ENCODE measurements at places on chromosomes 2 and 18.

DNA sequence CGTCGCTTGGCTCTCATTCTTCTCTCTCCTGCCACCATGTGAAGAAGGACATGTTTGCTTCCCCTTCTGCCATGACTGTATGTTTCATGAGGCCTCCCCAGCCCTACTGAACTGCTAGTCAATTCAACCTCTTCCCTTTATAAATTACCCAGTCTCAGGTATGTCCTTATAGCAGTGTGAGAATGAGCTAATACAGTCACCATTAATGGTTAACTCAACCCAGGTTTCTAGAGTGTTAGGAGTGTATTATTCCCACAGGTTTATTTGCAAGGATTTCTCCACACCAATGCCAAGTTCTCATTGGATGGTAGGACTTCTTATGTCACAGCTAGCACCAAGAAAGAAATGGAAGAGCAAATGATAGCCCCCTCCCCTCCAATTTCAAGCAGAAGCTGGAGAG is 71.9 kb downstream of the DYNAP start:
- no peak for DNase-seq

GRCh38 chr2:64524604-64525316 is 632 bp downstream of the AFTPH start:
- no peak for DNase-seq

DNA sequence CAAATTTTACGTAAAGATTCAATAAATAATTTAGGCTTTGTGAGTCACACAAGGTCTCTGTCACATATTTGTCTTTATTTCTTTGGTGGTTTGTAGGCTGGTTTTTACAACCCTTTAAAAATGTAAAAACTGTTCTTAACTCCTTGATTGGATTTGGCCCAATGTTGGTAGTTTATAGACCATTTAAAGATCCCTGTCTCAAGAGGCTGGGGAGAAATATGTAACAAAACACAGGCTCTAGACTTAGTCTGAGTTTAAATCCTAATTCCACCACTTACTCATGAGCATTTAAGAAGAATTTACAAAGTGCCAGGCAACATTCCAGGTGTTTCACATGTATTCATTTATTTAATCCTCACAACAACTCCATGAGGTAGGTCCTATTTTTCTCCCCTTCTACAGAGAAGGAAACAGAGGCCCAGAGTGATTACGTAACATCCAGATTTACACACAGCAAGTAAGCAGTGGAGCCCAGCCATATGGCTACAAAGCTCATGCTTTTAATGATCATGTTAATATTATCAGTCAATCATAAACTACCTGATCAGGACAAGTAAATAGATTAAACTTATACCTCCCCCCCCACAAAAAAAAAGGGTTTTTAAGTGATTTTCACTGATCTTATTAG is 416.6 kb upstream of the ACVR2A start:
- DNase-seq, result no peak

- DNase-seq, result no peak
Observed at GRCh38 chr2:218405746-218406208, 6.1 kb downstream of the CTDSP1 start.

GRCh38 chr2:141610564-141611175 is 520.1 kb downstream of the LRP1B start:
- DNase-seq, result no peak

DNA sequence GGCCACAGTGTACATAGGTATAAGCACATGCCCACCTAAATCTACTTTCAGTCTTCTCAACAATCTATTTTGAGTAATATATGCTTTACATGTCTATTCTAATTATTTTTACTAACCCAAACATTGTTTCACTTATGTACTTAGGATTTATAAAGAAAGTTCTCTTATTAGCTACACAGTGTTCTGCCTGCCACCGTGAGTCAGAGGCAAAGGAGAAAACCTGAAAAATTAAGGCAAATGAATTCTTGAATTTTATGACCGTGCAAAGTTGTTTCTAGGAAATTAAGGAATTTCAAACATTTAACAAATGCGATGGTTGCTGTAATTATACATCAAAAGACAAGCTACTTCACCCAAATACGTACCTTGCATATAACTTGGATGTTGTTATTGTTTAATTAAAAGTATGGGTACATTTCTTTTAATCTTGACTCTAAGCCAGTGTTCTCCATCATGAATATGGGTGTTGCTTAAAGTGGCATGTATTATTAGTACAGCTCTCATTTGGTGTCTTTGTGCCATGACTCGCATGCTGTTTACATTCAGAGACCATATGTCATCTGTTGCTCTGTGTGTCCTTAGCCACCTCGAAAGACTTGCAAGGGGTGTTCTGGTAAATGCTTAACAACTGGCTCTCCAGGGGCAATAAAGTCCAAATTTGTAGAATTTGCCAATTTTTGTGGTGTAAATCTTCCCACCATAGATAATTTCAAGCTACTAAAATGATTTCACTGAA is 154.3 kb upstream of the FN1 start:
- DNase-seq, result no peak

- DNase-seq, result no peak
Observed at GRCh38 chr2:220393711-220394110, 766.3 kb downstream of the SLC4A3 start.

DNA sequence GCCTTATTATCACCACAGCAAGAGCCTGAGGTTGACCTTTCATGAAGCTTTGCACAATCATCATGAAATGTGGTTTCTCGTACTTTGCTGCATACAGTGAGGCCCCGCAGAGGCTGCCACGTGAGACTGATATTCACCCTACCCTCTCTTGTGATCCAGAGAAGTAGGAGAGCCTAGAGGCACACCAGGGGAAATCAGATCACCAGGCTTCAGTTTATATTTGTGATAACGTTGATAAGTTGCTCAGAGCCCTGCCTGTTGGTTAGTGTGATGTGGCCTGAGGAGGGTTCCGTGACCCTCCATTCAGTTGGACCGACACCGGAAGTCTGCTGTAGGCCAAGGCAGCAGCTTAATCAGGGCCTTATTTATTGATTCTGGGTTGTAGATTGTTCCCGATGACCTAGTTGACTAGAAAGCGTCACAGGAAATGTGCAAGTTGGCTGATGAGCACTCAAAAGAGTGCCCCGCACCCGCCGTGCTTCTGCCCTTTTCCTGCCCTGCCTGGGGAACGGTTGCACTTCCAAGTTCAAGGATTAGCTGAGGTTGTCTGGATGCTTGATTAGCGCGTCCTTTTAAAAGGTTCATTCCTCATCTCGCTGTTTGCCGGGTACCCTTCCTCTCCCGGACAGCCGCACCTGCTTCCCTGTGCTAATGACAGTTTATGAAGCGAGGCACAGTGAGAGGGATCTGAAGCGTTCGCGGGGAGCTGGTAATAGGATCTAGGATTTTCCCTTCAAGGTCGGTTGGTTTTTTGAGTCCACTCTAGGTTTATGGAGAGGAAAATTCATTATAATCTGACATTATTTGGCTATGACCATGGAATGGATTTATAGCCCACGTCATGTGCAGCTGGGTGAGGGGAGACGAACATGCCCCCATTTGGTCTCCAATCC is 146.4 kb downstream of the SH3RF3 start:
- no peak for DNase-seq

DNA sequence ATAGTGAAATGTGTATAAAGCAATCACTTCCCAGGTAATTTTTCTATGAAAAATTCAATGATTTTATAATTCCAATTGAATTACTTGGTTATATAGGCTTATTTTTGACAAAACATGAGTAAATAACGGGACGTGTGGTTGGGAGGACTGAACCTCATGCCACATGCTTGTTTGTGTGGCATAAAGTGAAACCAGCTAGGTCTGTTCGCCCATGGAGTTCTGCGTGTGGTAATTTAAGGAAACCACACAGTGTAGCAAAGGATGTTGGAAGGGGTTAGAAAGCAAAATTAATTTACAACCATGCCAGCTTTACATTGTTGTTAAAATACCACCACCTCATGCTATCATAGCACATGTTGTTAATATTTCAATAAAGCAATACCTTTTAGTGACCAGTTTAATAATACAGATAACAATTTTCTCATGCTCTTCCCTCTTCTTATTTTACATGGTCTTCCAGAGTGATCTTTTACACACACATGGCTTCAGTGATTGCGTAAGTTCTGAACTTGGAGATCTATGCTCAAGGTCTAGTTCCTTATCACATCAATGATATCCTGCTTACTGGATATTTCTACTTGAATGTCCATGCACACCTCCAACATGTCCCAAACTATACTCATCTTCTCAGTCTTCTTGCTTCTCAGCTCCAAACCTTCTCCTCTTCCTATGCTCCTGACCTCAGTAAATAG is 156.4 kb upstream of the ITGA4 start:
- no peak for DNase-seq

GRCh38 chr2:236130349-236130998 is 37.7 kb downstream of the GBX2 start:
- no peak for DNase-seq

DNA sequence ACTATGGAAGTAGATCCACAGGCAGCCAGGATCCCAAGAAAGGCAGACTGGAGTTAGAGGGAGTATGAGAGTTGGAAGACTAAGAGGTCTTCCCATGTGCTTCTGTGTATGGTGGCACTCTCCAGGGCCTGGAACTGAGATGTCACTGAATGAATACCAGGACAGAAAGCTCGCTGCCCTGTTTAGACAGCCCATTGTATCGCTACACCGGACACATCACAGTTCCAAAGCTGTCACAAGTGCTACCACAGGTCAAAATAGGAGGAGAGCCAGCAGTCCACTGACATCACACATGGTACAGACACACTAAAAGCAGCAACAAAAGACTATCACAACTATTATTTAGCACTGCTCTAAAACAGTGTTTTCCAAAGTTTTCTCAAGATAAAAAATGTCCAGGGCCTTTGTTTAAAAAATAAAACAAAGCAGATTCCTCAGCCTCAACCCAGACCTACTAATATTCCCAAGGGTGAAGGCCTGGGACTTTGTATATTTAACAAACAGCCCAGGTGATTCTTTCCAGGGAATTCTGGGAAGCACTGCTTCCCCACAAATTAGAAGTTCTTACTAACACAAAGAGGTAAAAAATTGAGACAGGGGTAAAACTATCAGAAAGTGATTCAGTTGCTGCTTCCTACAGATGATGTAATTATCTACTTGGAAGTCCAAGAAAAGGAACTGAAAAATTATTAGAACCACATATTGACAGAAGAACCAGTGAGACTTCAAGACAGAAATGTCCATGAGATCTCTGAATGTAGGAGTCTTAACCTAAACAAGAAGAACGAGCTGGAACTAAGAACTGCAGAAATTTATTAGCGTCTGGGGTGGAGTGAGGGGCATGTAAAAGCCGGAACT is 116.0 kb downstream of the DTNB start:
- DNase-seq, result no peak

GRCh38 chr18:10353791-10354190 is 100.6 kb upstream of the APCDD1 start:
- peak; percentile 46 for DNase-seq

GRCh38 chr18:74373428-74373827 is 57.8 kb downstream of the C18orf63 start:
- DNase-seq, result no peak

- DNase-seq, result no peak
Observed at GRCh38 chr18:69631281-69631680, 230.6 kb downstream of the DOK6 start.

- DNase-seq, result no peak
Observed at GRCh38 chr18:8011361-8011760, 444.2 kb downstream of the PTPRM start.

DNA sequence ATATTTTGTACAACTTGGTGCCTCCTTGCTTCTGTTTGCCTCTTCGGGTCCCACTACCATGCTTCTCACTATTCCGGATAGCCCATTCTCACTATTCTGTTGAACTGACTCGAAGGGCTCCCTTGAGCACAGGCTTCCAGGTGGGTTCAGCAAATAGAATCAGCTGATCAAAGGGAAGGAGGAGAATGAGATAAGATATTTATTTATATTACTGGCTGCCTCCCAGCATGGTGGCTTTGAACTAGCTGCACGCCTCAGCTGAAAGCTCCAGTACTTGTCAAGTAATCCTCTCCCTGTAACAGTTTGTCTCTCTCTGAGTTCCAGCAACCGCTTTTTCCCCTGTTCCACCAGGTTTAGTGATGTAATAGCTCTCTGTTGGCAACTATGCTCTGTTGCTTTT is 187.8 kb upstream of the HNRNPA3 start:
- DNase-seq, result no peak

DNA sequence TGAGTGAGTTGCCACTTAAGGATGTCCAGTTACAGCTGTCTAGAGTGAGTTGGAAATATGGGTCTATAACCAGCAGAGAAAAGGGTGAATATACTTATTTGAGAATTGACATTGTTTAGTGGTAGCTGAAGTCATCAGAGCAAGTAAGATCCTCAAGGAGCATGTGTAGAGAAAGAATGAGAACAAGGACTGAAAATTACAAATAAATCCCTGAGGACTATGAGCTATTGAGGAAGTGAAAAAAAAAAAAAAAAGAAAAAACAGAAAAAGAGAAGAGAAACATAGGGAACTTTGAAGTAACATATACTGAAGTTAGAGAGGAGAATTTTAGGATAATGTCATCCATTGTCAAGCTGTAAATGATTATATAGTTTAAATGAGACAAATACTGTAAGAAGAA is 134.0 kb upstream of the CCDC68 start:
- no peak for DNase-seq

GRCh38 chr2:152615177-152615576 is 102.1 kb downstream of the PRPF40A start:
- DNase-seq, result no peak

GRCh38 chr2:164714471-164714870 is 93.2 kb upstream of the GRB14 start:
- no peak for DNase-seq

DNA sequence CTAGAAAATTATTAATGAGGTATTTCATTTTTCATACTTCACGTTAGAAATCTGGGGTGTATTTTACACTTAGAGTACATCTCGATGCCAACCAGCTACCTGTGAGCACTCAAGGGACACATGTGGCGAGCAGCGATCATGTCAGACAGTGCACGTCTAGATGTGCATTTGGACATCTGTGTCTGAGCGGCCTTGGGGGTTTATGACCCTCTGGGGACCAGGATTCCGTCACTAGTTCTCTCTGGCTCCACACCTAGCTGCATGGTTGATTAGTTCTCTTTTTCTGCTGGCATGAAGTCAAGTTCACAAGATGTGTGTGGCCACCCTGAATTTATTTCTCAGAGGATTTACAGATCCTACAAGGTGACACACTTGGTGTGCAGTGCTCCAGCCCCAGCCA is 192.2 kb downstream of the TSN start:
- no peak for DNase-seq

DNA sequence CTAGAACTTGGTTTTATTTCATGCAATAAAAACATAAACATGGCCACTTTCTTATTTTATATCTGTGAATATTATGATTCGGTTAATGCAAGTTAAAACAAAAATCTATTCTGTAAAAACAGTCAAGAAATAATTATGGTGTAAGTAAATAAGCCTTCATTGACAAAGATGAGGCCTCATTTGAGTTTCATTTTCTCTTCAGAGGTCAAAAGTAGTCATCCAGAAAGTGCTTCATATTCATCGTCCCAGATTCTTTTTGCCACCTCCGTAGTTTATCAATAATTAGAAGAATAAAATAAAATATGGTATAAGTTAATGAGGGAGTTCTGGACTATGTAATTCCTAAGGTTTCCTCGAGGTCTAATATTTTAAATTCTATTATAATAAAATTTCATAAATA is 19.4 kb upstream of the HNRNPA3 start:
- DNase-seq, result no peak
